PC-3 (cell line): ENCODE measurements at places on chromosomes 1 and 21. TPM values are rescaled to one million over a fixed set of nuclear protein-coding genes. Genes with fewer than 3 reads are reported as not detected.

PRRX1 gene
- not detected in 2 replicates for total RNA-seq

- H3K4me3 ChIP-seq = no peak overlapping the region
- no peaks in the 10 kb centered on the region for H3K4me1 ChIP-seq
- no peak for DNase-seq
- H3K36me3 ChIP-seq = no peaks in the 10 kb centered on the region
- no peak overlapping the region for H3K27ac ChIP-seq
These were observed 58.7 kb upstream of the APOBEC4 start for GRCh38 chr1:183711741-183712361.

GRCh38 chr1:3292868-3293562, 161.4 kb upstream of the ARHGEF16 start:
- H3K4me3 ChIP-seq = no peak overlapping the region
- no peaks in the 10 kb centered on the region for H3K36me3 ChIP-seq
- no peak overlapping the region for H3K27ac ChIP-seq
- peak; percentile 41 for DNase-seq

DNA sequence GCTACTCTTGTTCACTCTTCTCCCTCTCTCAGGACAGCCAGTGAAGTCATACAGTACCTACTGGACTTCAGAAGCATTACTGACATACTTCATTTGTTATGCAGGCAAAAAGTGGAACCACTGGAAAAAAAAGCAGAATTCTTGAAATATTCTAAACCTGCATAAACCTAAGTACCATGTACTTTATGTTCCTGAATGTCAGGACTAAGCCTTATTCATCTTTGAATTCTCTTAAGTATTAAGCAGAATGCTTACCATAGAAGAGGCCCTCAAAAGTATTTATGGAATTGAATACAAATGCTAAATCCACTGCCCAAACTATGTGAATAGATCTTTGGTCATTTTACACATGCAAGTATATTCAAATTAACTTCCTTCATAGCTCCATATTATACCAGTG, 7.8 kb downstream of the PSMB2 start:
- DNase-seq = no peak
- H3K27me3 ChIP-seq = no peaks in the 10 kb centered on the region
- no peak overlapping the region for H3K4me3 ChIP-seq
- H3K4me1 ChIP-seq = peaks cover 17% of the 10 kb centered on the region

DNA sequence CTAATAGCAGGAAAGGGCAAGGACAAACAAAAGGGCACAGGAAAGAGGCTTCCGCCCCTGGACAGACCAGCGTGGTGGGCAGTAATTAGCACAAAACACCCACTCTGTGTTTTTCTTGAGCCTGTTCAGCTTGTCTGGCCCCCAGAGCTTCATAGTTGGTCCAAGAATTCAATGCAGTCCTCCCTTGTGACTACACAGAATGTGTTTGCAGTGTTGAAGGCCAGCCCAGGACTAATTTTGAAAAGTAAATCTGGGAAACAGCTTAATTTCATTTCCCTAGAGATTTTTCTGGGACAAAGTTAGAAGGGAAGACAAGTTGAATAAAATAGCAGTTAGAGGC, 49.2 kb upstream of the LMO4 start:
- H3K27ac ChIP-seq = no peak overlapping the region
- H3K27me3 ChIP-seq = no peaks in the 10 kb centered on the region
- no peak for DNase-seq
- no peaks in the 10 kb centered on the region for H3K36me3 ChIP-seq
- no peaks in the 10 kb centered on the region for H3K4me1 ChIP-seq

DNA sequence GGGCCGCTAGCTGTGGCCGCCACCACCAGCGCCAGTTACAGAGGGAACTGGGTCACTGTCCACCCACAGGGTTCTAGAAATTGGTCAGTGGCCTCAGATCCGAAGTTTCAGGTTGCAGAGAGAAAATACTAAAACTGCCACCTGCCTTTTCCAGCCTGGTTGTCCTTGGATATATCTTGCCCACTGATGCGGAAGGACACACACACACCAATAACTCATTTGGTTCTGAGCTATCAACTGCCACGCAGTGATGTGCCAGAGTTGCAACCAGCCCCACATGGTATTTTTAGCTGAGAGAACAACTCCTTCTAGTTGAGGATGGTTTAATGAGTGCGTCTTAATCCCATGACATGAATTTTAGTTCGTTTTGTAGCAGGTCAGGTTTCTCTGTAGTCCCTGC, 68.1 kb downstream of the SH3BGR start:
- DNase-seq = no peak
- peaks cover 5% of the 10 kb centered on the region; the same call in 1 of the 2 replicates for H3K4me1 ChIP-seq
- H3K36me3 ChIP-seq = no peaks in the 10 kb centered on the region
- no peaks in the 10 kb centered on the region for H3K27me3 ChIP-seq
